NT2/D1 (cell line): ENCODE measurements at places on chromosomes 1 and 21.

GRCh38 chr1:221783936-221784335, 42.0 kb upstream of the DUSP10 start:
- no peak for DNase-seq

GRCh38 chr1:198155253-198155652, 1.5 kb upstream of the NEK7 start:
- no peak for DNase-seq

- DNase-seq: no peak
Observed at GRCh38 chr1:156494309-156494895, 6.2 kb downstream of the MEF2D start.

- no peak for DNase-seq
Observed at GRCh38 chr1:63987628-63988024, 213.8 kb downstream of the ROR1 start.

DNA sequence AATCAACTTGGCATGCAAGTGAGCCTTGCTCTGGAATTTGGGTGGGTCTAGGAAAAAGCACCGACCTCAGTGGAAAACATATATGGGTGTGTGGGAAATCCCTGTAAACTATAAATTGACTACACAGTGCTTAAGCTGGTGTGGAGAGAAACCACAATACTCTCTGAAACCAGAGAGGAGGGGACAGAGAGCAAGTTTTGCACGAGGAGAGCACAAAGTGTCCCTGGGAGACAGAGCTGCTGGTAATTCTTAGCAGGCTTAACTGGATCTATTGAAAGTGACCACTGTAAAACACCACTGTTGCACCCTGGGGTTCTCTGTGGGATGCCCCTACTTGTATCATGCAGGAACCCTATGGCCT, 12.8 kb downstream of the KCNJ15 start:
- no peak for DNase-seq

- DNase-seq: no peak
Observed at GRCh38 chr1:183590244-183591191, at the start of gene NCF2. NCF2 (minus strand) TSS chr1:183590459; CDS start chr1:183590329, 130 bp downstream.

DNA sequence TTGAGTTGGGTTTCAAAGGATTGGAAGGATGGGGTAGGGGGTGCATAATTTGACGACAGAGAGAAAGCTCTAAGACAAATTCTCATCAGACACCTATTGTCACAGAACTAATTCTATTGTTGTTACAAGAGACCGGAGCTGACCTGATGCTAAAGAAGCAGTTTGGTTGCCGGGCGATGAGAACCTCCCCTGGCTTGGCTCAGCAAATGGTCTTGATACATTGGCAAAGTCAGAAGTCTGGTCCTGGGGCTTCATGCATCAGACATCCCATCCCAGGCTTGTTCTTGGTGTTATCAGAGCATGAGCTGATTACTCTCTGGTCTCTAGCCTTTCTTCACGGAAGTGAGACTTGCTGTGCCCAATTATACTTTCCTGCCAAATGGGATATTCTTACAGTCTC, 15.4 kb downstream of the TRIM67 start:
- no peak for DNase-seq

- DNase-seq: no peak
Observed at GRCh38 chr1:109488201-109488600, 4.5 kb downstream of the ATXN7L2 start.

GRCh38 chr1:177257128-177257527, 86.4 kb downstream of the BRINP2 start:
- DNase-seq: no peak

GRCh38 chr1:232622981-232623380, 7.0 kb downstream of the SIPA1L2 start:
- DNase-seq: peak; percentile 64

- DNase-seq: no peak
Observed at GRCh38 chr1:217647791-217648190, 16.6 kb downstream of the SPATA17 start.

DNA sequence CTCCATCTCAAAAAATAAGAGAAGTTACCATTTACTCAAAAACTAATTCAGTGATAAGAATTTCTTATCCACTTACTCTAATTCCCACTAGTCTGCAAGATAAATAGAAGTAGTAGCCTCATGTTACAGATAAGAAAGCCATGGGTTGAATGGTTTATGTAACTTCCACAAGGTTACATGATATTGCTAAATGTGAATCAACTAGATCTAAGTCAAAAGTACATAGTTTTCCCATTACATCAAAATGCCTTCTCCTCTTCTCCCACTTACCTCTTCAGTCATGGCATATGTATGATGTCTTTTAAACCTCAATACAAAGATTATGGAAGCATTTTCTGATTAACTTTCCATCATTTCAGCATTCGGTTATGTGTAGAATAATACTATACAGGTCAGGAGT, 108.5 kb downstream of the ASH1L start:
- DNase-seq: no peak

- DNase-seq: no peak
Observed at GRCh38 chr1:55697997-55698535, 482.9 kb upstream of the USP24 start.

DNA sequence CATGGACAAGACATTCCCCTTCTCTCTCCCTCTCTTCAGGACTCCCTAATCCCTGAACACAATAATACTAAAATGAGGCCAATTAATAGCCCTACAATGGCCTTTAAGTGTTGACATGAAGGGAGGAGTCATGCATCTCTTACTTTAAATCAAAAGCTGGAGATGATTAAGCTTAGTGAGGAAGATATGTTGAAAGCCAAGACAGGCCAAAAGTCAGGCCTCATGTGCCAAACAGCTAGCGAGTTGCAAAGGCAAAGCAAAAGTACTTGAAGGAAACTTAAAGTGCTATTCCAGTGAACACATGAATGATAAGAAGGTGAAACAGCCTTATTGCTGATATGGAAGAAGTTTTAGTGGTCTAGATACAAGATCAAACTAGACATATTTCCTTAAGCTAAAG, 49.5 kb upstream of the CD46 start:
- no peak for DNase-seq

DNA sequence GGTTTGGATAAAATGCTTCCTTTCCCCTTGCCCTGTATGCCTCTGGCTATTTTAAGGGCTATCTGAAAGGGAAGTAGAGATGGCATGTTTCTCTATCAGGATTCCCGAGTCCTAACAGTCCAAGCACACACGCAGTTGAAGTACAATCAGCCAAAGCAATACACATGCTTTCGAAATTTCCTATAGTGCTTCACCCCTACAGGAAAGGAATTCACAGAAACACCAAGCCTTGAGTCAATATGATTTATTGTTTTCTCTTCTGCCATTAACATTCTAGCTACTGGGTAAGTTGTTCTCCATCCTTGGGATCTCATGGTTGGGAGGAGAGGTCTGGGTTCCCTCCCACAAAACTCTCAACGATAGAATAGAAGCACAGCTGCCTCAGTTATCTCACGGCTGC, 8.7 kb downstream of the ITLN1 start:
- DNase-seq: no peak

DNA sequence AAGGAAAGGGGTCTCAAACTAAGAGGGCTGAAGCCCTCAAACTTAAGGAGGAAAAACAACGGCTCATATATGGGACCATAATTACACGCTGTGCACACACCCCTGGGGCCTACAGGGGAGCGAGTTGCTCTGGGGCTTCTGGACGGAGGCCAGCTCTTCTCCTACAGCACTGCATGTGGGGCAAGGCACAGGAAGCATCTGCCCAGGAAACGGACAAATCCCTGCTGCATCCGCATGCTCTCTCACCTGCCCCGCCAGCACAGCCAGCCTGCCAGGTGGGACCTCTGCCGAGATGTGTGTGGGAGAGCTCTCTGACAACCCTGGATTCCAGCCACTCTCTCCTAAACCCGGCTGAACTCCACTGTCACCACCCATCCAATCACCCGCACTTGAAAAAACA, 54.1 kb downstream of the MRPL37 start:
- no peak for DNase-seq

- DNase-seq: no peak
Observed at GRCh38 chr1:227072991-227073390, 132.9 kb downstream of the COQ8A start.

GRCh38 chr1:10617318-10617717, 142.6 kb downstream of the PEX14 start:
- DNase-seq: no peak
